HTR-8/SVneo (cell line): ENCODE measurements at places on chromosomes 1 and 21.

- DNase-seq = peak; percentile 85
Measured at GRCh38 chr1:22704440-22705067, 6.1 kb upstream of the EPHB2 start.

- DNase-seq = no peak
Measured at GRCh38 chr21:41175080-41175479, 7.1 kb downstream of the BACE2 start.

GRCh38 chr1:238961790-238962189 lies 424.6 kb upstream of the CHRM3 start:
- DNase-seq = no peak

GRCh38 chr1:240230816-240231215 lies 139.1 kb downstream of the FMN2 start:
- no peak for DNase-seq

DNA sequence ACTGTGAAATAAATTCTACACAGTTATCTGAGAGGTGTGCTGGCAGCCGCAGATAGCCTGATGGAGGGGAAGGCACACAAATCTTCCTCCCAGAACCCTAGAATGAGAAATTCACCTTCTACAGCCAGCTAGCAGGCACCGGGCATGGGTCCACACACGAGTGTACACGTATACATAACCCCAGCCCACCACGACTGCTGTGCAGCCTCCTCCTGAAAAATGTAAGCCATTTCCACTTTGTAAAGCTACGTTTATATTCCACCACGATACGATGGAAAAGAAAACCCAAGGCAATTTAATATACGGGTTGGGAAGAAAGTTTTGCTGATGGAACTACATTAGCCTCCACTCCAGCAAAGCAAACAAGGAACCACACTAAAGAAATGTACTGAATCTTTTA lies 1.8 kb downstream of the BTG3 start:
- DNase-seq = no peak
